ENCODE measurements at places on chromosomes 12 and 14.
A peak's percentile ranks its signal among the peaks of the same experiment; 100 is the strongest.

DNA sequence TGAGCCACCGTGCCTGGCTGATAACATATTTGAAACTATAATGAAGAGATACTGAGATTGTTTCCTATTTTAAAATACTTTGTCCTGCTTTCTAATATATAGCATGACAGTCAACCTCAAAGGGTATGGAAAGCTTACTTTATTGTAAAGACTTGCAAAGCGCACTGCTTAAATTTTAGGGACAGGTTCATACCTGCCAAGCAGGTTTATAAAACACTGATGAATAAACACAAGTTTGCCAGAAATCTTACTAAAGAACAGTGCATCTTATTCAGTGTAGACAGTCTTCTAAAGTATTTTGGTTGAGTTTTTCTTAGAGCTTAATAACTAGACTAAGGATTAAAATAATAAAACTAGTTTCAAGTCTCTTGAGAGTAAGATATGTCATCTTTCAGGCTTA is 4.8 kb downstream of the C12orf71 start:
- DNase-seq = no peak

DNA sequence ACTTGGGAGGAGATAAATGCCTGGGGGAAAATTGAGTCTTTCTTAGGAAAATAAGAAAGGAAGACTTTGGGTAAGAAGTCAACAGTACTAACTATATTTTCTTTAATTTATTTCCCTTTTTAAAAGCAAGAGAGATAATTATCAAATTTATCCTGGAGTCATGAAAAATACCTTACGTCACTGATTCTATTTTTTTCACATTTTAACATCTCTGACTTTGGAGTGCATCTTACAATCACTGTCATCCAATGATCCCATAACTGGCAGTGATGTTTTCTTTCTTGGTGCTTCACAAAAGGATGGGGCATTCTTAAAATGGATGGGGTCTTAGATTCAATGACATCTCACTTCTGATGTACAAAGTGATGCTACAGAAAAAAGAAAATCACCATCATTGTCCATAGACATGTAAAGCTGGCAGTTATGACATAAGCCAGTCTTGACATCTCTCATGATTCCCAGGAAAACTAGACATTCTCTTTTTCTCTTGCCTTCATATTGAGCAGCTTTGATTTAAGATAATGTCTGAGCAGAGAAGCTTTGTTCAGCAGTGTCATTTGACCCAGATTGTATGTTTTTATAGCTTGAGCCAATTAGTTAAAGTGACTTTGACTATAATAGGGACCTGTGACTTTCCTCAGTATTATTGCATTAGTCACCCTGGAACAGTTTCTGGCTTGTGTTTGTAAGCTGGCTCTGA is 236.2 kb downstream of the EGLN3 start:
- no peak for DNase-seq

DNA sequence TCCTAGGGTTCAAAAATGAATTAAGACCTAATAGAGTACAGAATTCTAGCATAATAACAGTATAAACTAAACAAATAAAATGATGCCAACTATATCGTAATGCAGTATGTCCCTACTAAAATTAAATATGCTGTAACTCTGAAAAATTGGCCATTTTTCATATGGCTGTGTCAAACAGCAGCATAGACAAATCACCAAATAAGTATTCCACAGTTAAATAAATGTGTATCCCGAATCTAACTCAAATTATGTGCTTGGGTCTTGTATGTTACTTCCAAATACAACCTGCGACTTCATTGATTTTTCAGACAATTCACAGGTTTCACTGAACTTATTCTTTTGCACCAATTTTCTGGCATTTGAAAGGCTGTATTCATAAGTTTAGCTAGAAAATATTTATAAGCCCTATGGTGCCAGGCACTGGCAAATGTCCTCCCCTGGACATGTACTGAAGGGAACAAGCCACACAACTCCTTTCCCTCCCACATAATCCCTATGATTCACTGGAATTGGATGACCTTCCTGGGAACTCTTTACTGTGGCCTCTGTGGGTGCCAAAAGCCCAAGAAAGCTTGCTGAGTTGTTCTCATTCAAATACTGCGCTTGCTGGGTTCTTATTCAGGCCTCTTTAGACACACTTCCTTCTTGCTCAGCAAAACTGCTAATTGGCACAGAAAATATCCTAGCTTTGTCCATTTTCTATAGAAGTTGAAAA is 108.8 kb downstream of the KITLG start:
- DNase-seq = no peak

- no peak for DNase-seq
These were observed 525.3 kb downstream of the MED13L start for GRCh38 chr12:115752156-115752555.

DNA sequence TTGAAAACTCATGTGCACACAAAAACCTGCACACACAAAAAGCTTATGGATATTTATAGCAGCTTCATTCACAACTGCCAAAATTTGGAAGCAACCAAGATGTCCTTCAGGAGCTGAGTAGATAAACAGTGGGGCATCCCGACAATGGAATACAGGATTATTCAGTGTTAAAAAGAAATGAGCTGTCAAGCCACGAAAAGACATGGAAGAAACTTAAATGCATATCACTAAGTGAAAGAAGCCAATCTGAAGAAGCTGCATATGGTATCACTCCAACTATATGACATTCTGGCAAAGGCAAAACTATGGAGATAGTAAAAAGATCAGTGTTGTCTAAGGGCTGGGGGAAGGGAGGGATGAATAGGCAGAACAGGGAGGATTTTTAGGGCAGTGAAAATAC is 5.2 kb upstream of the TPCN1 start:
- no peak for DNase-seq

GRCh38 chr12:111759991-111760390 is 6.7 kb upstream of the ALDH2 start:
- no peak for DNase-seq

DNA sequence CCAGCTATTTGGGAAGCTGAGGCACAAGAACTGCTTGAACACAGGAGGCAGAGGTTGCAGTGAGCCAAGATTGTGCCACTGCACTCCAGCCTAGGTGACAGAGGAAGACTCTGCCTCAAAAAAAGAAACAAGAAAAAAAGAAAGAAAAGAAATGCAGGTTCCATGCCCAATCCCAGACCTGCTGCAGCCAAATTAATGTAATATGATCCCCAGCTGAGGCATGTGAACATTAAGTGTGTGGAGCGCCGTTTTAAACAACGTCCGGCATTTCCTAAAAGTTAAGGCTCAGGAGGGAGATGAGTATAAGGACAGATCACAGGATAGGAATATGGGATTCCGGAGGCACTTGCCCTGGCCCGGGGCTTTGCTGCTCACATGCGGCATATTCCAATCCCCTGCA is 162.9 kb downstream of the KSR2 start:
- no peak for DNase-seq

DNA sequence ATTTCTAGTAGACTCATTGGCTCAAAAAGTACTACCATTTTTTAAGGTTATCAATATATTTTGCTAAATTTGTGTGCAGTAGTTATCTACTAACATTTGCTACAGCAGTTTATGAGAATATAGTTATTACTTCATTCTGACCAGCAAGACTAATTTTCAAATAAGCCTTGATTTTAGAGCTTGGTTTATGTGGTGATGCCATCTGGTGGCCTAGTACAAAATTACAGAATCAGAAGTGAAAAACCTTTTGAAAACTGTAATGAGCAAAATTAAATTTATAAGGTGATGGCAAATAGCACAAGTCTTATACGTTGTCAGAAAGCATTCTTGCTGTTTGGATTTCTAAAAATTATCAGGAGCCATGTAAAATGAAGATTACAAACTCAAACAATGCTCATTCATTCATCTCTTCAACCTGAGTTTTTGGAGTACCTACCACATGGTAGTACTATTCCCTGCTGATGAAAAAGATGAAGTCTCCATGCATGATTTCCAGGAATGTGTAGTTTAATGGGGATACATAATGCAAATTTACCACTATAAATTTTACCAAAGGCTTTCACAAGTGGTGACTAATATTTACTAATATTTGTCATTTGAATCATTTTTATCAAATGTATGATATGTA is 51.0 kb downstream of the MAGOHB start:
- no peak for DNase-seq

DNA sequence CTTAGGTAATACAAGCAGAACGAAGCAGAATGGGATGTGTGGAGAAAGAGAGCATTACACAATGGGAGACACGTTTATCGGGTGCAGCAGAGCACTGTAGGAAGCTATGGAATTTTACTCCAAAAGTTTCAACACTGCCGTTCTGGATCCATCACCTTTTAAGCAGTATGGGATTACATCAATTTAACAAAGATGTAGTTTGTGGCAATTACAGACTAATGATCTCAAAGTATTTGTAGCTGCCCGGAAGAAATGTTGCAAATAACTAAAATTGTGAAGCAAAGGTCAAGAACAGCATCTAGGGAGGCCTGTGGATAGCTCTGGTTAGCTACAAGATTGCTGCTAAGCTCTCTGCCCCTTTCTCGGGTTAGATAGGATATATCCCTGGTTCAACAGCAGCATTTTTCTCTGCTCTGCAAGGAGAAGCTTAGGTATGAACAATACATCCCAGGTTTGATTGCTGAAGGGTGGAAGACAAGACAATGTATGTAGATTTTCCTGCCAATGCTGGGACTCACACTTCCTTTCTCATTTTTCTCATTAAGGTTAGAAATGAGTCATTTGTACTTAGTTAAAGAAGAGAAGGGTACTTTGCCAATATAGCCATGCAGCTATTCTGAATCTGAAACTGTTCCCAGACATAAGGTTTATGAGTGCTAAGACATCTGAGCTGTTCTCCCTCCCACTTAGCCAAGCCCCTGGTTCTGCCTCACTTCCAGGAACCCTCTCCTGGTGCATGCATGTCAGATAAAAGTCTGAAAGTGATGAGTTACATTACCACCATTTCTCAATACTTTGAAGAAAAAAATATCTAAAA is 75.0 kb upstream of the HIF1A start:
- no peak for DNase-seq

DNA sequence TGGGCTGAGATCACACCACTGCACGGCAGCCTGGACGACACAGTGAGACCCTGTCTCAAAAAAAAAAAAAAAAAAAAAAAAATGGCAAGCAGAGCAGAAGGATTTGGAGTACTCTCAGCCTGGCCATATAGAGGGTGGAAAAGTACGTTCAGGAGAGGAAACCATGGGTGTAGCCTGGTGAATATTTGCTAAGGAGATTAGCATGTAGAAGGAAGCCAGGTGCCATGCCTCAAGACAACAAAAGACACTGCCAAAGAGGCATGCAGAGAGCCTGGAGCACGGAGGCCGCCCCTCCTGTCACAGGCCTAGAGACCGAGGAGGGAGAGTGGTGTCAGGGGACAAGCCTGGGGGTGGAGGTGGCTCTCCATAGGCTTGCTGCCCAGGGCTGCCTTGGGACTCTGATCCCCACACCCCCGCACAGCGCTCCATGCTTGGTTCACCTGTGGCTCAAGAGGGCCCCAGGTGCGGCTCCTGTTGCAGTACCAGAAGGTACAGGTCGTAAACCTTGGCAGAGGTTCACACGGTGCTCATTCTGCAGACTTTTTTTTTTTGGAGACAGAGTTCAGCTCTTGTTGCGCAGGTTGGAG is 27.9 kb upstream of the DEGS2 start:
- no peak for DNase-seq

DNA sequence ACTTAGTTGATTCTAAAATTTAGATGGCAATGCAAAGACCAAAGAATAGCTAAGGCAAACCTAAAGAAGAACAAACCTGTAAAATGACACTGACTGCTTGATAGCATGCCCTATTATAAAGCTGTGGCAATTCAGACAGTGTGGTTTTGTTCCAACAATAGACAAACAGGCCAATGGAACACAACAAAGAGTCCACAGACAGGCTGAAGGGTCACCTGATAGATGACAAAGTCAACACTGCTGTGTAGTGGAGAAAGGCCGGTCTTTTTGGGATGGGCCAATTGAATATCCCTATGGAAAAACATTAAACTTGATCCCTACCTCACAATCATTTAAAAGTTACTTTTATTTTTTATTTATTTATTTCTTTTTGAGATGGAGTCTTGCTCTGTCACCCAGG is 33.8 kb upstream of the SLC25A3 start:
- DNase-seq = no peak

DNA sequence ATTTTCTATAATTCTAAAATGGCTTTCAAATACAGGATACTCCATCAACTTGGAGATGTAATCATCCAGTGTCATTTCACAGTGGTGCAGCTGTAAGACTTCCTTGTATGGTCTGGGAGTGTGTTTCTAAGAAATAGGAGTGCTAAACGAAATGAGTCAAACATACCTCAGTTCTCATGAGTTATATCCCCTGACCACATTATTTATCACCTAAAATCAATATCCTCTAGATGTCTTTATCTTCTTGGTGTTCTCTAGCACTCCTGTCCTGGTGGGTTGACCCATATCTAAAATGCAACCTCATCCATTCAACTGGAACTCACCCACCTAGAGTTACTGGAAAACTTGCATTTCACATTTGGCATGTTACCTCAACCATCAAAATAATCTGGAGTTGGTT is 33.2 kb downstream of the TMEM30B start:
- no peak for DNase-seq

DNA sequence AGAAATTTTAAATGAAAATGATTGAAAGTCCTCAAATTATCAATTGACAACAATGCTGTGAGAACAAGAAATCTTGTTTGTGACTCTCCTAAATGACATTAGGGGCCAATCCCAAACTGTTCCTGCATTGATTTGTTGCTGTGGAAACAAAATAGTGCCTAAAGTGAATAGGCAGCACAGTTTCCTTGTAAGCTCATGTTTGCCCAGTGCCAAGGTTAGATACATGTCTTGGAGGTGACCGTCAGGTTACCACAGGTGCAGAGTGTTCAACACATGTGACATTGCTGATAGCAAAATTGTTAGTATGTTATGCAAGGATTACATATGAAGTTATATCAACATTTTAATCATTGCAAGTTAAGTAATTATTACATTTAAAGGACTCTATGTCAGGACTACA is 292.6 kb downstream of the ACSS3 start:
- DNase-seq = no peak

- peak; percentile 27 for DNase-seq
These were observed 67.4 kb downstream of the ACTN1 start for GRCh38 chr14:68911594-68912227.

DNA sequence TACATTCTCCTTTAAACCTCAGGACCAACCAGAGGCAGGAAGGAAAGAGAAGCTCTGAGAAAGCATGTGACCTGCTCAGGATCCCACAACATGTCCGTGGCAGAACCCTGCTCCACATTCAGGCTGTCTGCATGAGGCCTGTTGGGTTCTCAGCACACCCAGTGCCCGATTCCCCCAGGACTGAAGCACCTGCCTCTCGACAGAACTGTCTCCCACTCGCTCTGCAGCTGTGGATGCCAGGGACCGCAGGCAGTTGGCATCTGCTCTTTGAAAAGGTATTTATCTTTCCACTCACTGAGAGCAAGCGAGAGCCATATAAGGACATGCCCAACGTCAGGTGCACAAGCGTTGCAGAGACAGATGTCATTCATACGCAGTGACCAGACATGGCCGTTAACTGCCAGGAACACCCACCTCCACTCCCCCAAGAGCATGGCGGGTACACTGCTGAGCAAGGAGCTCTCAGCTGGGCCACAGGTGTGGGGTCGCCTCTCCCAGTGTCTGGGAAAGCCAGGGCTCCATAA is 18.9 kb downstream of the PITPNM2 start:
- no peak for DNase-seq

Data from brain pericyte (primary cell).